ENCODE measurements at places on chromosomes 7 and 10.

DNA sequence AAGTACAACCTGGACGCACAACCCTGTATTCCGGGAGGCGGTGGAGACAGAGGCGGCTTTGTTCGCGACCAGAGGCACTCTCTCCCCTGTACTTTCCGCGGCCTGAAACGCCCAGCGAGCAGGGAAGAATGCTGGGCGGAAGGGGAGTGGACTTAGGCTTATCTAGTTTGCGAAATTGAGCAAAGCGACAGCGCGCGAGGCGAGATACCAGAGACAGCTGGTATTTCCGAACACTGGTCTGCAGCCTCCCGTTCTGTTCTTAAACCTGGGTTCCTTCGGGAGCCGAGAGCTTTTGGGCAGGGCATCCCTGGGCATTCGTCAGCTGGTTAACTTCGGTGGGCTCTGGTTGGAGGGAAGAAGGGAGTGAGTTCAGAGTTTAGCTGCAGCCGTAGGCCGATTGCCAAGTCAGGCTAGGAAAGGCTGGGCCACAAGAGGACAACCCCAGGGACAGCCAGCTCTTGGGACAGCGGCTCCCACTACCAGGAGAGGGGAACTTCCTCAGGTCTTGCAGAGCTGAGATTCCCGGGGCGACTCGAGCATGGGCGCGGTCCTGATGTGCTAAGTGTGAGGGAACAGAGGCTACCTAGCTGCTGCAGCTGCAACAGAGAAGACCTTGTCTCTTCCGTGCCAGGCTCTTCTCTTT is 3.9 kb downstream of the HMX3 start:
- DNase-seq, result no peak

GRCh38 chr7:70458745-70459144 is 673.2 kb upstream of the GALNT17 start:
- DNase-seq, result no peak

- no peak for DNase-seq
These were observed 359.6 kb downstream of the ARL4A start for GRCh38 chr7:13047061-13047460.

GRCh38 chr10:76281659-76282058 is 850.2 kb downstream of the LRMDA start:
- DNase-seq, result no peak

- no peak for DNase-seq
These were observed 334.0 kb upstream of the LRRTM3 start for GRCh38 chr10:66591865-66592264.

- peak; percentile 49 for DNase-seq
These were observed 11.3 kb downstream of the LMBR1 start for GRCh38 chr7:156881679-156882078.

All from activated CD4-positive, alpha-beta T cell treated with anti-CD3 and anti-CD28 coated beads, Interleukin-2, Interleukin-4, amounts not matched to agents 100 ng/mL and 50 ng/mL, durations not matched to agents 16 hours and 8 hours (primary cell).